ENCODE measurements at places on chromosomes 11 and 22.

GRCh38 chr11:46450846-46451477, 59.4 kb upstream of the CHRM4 start:
- no peak for DNase-seq

- DNase-seq, result no peak
Observed at GRCh38 chr11:12950670-12951069, 58.4 kb upstream of the RASSF10 start.

GRCh38 chr11:42066113-42066512, 606.7 kb upstream of the LRRC4C start:
- no peak for DNase-seq

DNA sequence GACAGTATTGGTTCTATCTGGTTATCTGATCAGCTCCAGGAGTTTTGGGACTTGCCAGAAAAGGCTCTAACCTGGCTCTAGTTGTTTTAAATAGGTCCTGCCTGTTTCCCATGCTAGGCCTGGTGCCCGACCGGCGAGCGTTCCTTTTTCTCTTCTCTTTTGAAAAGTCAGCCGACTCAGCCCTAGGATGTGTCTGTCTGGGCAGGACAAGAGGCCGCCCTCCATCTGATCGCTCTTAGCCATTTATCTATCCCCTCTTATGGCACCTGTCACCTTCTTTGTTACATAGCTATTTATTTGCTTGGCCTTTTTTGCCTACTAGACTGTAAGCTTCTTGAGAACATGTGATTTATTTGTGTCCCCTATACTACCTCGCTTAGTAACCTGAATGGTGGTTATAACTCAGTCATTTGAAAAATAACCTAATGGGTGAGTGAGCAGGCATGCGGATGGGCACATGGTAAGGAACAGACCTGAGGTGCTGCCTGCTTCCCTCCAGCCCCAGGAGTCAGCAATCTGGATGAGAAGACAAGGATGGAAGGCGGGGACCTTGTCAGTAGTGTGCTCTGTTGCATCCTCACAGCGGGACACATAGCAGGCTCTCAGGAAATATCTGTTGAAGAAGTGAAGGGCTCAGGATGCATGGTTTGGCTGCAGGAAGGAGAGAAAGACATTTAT, 108.4 kb downstream of the ZBTB16 start:
- DNase-seq, result no peak

GRCh38 chr22:40679249-40679963, at the start of gene MCHR1:
Gene MCHR1 (plus strand): TSS chr22:40679484. CDS start chr22:40679653, 169 bp downstream.
- DNase-seq, result no peak

GRCh38 chr22:31987218-31987617, 42.9 kb downstream of the YWHAH start:
- DNase-seq, result no peak

DNA sequence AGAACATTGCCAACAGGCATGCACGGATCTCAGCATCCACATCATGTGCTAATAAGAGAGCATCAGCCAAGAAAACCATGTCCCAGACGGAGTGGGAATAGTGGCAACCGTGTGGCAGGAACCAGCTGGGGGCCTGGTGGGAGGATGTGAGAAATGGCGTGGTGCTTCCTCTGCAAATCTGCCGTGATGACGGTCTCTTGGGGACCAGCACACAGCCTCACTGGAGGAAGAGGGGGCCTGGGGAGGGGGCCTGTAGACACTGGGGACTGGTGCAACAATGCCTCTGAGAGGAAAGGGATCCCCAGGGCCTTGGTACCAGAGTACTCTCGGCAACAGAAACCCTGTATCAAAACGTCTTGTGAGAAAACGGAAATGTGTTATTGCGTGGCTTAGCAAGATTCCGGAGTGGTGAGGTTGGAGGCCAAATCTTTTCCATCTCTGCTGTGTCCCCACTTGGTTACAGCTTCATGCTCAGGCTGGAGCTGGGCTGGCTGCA, 154.3 kb upstream of the TBCEL start:
- DNase-seq, result no peak

GRCh38 chr22:34877506-34877905, 188.5 kb upstream of the ISX start:
- no peak for DNase-seq

GRCh38 chr22:16815073-16815472, 10.1 kb downstream of the XKR3 start:
- no peak for DNase-seq

GRCh38 chr11:69746752-69747742, 28.1 kb downstream of the FGF4 start:
- no peak for DNase-seq

DNA sequence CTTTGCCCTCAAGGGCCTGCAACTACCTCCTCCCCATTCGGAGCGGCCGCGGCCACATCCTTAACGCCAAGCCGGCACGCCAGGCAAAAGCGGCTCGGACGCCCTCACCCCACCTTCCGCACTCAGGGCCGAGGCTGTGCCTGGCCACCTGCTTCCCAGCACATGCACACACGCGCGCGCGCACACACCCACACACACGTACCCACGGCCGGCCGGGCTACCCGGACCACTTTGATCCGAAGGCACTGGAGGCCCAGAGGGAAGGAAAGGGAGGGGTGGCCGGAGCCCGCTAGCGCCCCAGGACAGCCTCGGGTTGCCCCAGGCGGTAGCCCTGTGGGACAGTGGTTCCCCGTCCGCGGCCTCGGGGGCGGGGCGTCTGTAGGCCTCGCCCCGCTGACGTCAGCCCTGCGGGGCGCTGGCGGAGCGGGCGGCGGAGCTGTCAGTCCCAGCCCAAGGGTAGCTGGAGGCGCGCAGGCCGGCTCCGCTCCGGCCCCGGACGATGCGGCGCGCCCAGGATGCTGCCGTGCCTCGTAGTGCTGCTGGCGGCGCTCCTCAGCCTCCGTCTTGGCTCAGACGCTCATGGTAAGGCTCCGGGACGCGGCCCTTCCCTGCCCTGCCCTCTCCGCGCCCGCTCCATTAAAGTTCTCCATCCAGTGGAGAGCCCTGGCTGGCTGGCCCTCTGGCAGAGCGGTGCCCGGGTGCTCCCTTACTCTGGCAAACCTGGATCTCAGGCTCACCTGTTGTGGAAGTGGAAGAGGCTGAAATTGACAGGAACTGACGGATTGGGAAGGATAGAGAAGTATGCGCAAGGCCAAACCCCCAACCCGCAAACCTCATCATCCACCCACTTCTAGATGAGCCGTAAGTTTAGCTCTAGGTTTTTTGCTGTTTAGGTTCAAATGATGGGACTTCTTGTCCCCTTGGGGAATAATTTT, at the start of gene IL10RA:
TSS of gene IL10RA (plus strand) at position 442 of the 935 bp plus-strand sequence. CDS start at position 516, 74 bp downstream.
- peak; percentile 74 for DNase-seq

GRCh38 chr11:65719871-65720210, 757 bp downstream of the RNASEH2C start:
- no peak for DNase-seq

DNA sequence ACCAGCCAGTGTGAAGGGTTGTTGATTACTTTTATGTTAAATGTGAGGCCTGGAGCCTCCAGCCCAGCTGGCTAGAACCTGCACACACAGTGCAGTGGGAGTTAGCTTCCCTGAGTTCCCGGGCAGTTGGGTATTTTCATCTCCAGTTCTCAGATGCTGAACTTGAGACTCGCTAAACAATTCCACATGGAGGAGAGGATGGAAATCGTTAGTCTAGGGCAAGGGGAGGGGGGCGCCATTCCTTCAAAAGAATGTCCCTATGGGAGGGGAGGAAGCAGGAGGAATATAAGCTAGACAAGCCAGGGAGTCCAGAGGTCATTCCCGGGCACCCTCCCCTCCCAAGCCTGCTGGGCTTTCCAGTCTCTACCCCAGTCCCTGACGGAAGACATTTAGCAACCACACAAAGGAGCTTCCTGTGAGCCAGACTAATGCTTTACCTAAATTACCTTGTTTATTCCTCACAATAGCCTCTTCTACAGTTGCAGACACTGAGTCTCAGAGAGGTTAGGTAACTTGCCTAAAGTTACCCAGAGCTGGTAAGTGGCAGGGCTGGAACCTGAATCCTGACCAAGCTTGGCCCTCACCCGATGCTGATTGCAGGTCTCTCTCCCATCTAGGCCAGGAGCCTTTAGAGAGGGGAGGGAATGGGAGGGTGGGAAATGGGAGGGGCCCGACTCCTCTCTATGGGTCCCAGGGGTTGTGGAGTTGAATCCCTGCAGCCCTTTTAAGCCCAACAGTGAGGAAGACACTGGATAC, 1.9 kb upstream of the TSKU start:
- no peak for DNase-seq

GRCh38 chr11:4496557-4497248, 14.3 kb downstream of the OR52K1 start:
- no peak for DNase-seq

DNA sequence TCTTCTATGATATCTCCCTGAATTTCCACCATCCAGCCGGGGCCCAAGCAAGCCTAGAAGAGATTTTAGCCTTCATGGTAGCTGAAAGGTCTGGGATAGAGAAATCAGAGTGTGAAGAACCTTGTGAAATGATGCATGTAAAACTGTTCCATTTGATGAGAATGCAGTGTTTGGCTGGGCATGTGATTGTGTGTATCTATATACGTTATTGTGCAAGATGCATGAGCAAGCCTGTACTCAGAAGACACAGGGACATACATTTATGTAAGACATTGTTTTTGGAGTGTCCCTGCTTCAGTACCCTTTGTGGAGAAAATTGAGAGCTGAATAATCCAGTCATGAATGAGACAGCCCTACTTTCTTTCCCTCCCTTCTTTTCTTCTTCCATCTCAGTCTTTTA, 15.2 kb upstream of the OR52K2 start:
- DNase-seq, result no peak

- DNase-seq, result no peak
Observed at GRCh38 chr22:24392218-24392931, 35.0 kb upstream of the ADORA2A start.

DNA sequence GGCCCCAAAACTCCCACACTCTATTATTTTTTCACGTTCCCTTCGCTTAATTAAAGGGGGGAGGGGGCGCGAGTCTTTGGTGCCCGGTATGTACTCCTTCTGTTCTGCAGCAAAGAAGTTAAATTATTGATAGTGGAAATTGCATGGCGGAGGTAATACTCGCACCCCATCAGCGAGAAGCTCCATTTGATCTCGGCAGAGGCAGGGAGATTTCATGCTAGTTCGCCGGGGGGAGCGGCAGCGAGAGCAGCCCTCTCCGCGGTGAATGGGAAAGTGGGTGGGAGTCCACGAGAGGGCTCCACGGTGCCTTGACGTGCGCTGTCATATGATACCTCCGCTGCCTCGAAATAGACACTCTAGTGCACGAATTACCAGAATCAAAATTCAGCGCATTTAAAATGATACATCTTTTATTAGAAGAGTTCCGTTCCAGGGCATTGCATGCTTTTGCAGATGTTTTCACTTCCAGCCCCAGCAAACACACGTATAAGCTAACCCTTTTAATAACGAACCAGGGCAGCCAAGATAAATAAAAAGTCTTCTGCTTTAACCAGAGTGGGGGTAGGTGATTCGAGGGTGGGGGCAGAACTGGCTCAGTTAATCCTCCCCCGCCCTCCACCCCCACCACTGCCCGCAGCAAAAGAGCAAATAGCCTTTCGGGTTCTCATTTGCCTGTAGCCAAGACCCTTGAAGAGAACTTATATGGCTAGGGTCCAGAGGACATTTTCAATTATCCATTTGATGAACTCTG, 1.3 kb upstream of the BDNF start:
- DNase-seq, result no peak

- DNase-seq, result peak; percentile 98
Observed at GRCh38 chr11:65487467-65488272, 11.2 kb upstream of the MALAT1 start.

- DNase-seq, result no peak
Observed at GRCh38 chr22:24068377-24068680, 57.2 kb downstream of the CABIN1 start.

DNA sequence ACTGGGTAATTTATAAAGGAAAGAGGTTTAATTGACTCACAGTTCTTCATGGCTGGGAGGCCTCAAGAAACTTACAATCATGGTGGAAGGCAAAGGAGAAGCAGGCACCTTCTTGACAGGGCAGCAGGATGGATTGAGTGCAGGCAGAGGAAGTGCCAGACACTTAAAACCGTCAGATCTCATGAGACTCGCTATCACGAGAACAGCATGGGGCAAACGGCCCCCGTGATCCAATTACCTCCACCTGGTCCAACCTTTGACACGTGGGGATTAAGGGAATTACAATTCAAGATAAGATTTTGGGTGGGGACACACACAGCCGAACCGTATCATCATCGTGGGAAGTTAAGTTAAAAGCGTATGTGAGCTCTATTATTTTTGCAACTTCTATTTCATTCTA, 71.4 kb upstream of the SYN3 start:
- DNase-seq, result no peak

DNA sequence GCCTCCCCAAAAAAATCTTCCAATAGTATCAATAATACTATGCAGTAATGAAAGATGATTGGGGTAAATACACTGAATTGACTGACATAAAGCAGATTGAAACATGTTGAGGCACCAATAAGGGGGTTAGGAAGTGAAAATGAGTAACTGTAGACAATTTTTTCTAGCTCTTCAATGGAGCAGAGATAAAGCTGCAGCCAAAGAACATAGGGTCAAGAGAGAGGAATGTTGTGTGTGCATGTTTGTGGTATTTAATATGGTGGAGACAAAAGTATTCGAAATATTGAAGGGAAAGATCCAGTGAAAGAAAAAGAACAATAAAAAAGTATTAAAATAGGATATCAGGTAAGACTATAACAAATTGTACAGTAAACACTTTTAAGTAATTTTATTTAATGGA, 450.0 kb upstream of the CCDC179 start:
- DNase-seq, result no peak

DNA sequence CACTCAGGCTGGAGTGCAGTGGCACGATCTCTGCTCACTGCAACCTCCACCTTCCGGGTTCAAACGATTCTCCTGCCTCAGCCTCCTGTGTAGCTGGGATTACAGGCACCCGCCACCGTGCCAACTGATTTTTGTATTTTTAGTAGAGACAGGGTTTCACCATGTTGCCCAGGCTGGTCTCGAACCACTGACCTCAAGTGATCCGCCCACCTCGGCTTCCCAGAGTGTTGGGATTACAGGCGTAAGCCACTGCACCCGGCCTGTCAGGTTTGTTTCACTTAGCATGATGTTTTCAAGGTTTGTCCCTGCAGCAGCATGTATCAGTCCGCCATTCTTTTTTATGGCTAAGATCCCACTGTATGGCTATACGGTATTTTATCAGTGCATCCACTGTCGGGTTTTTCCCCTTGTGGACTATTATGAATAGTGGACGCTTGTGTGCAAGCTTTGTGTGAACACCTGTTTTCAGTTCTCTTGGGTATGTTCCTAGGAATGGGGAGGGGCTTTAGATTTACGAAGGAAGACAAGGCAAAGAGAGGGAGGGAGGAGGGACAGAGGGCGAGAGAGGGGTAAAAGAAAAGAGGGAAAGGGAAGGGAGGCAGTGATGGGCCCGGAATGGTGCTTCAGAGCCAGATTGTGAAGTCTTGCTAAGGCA, 13.9 kb upstream of the CDC42EP2 start:
- no peak for DNase-seq

- DNase-seq, result no peak
Observed at GRCh38 chr22:24532075-24532474, 22.9 kb downstream of the GUCD1 start.

GRCh38 chr22:41880653-41881052, 34.2 kb downstream of the SHISA8 start:
- no peak for DNase-seq

- no peak for DNase-seq
Observed at GRCh38 chr22:38464992-38465672, 2.8 kb upstream of the KDELR3 start.

- DNase-seq, result no peak
Observed at GRCh38 chr22:22013559-22014284, 31.1 kb upstream of the TOP3B start.

- DNase-seq, result no peak
Observed at GRCh38 chr11:128720522-128720985, 26.7 kb downstream of the FLI1 start.
